ENCODE measurements at places on chromosomes 12 and 14. TPM values are rescaled to one million over a fixed set of nuclear protein-coding genes. Genes with fewer than 3 reads are reported as not detected.

- DNase-seq = no peak
Observed at GRCh38 chr12:1479645-1480044, 114.7 kb downstream of the FBXL14 start.

- DNase-seq = peak; percentile 54
Observed at GRCh38 chr12:6961695-6962284, 8.7 kb downstream of the PHB2 start.

DNA sequence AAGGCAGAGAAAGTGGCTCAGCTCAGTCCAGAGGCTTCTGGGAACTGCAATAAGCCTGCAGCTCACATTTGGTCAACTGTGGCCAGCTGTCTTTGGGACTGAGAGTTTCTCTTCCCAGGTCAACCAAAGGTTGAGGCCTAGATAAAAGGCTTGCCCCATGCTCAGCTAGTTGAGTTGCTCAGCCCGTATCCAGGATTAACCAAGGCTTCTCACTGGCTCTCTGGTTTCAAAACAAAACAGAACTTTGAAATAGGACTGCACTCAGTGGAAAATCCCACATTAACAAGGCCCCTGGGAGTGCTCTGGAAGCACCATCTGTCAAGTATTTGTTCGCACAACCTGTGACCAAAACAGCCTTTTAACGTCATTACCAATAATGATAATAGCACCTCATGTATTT lies 40.3 kb upstream of the NUAK1 start:
- DNase-seq = no peak

Gene GPR65
- total RNA-seq = 12.4 TPM

Gene PAH
- total RNA-seq = not detected

Gene SERPINA1
- 28.8 TPM for total RNA-seq

DNA sequence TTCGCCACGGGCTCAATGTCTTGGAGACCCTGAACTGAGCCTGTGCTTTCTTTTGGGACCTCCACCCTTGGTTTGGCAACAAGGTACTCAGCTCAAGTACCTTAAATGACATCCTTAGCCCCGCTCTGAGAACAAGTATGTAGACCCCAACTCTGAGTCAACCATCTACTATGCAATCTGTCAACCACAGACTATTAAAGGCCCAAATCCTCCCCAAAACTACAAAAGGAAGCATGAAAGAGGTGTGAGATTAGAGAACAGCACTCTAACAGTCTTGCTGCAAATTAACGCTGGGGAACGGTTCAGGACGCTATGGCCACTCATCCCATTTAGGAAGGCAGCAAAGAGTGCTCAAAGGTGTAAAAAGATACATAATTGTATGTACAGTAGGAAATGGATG lies 52.1 kb downstream of the CCDC88C start:
- DNase-seq = no peak

GRCh38 chr14:70601162-70601561 lies 707 bp upstream of the MED6 start:
- DNase-seq = no peak

DNA sequence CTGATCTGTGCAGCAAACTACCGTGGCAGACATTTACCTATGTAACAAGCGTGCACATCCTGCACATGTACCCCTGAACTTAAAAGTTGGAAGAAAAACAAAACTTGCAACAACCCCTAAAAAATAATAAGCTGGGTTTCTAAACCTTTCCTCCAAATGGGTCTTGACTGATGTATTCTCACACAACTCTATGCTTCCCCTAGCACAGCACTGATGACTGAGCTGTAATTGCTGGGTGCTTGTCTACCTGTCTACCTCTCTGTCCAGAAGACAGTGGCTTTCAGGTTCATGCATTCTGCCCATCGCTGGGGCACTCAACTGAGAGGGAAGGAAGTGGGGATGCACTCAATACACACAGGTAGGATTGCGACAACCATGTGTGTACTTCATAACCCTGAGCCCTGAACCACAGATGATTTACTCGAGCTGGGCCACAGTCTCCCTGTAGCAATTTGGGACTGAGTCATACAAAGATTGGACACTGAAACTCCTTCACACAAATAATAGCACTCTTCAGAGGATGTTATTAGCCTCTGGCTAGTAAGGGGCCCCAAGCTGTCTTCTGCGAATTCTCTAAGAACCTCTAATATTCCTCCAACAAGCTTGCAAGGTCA lies 44.8 kb upstream of the TMPO start:
- DNase-seq = no peak

GRCh38 chr12:11907625-11908024 lies 163.1 kb upstream of the BCL2L14 start:
- DNase-seq = no peak

DNA sequence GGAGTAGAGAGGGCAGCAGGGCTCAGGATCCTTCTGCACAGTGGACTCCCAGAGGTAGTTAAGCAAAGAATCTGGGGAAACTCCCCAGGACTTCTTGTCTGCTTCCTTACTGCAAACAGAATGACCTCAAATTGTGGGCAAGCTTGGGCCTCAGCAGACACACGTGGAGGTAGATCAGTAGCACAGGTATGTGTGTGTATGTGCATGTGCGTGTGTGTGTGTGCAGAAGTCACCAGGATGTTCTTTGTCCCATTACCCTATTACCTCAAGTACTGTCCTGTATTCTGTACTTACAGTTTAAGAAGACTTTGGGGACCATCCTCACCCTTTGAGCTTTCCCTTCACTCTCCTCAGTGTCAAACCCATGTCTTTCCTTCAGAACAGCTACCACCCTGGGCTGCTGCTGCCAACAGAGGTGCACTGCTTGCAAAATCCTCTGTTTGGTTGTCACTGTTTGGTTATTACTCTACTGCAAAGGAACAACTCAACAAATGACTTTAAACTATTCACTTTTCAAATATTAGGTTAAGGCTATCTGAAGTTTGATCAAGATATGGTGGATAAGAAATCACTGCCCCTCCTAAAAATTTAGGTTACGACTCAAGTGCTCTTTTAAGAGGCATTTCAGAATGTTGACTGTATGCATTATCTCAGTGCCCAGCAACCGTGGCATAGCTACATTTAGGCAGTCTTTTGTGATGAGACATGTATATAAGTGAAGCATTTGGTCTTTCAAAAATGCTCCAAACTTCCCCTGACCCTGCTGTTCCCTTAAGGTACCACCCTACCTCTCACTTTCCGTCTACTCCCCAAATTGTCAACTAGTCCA lies 78.2 kb upstream of the MBIP start:
- no peak for DNase-seq

Gene BLTP3B
- 18.0 TPM for total RNA-seq

- no peak for DNase-seq
Observed at GRCh38 chr12:42585841-42586216, 3.7 kb downstream of the PRICKLE1 start.

- peak; percentile 42 for DNase-seq
Observed at GRCh38 chr12:54394281-54394719, 9.8 kb upstream of the ZNF385A start.

GRCh38 chr12:107322063-107322462 lies 228.7 kb upstream of the CRY1 start:
- DNase-seq = peak; percentile 67

Gene ACSM4
- not detected for total RNA-seq

Gene C1R
- 1.6 TPM for total RNA-seq

DNA sequence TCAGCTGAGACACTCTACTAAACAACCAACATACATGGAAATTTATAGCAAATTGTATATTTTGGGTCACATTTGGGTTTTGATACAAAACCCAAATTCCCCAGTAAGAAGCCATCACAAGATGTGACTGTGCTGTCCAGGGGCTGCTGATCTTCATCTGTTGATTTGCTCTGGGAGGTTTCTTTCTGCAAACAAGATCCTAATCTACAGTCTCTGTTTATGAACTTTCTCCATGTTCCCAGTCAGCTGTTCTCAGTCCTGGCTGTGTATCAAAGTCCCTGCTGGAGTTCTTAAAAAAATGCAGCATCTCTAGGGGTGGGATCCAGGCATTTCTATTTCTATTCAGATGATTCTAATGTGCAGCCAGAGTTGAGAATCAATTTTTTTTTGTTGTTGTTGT lies 85.1 kb downstream of the ATP23 start:
- no peak for DNase-seq

DNA sequence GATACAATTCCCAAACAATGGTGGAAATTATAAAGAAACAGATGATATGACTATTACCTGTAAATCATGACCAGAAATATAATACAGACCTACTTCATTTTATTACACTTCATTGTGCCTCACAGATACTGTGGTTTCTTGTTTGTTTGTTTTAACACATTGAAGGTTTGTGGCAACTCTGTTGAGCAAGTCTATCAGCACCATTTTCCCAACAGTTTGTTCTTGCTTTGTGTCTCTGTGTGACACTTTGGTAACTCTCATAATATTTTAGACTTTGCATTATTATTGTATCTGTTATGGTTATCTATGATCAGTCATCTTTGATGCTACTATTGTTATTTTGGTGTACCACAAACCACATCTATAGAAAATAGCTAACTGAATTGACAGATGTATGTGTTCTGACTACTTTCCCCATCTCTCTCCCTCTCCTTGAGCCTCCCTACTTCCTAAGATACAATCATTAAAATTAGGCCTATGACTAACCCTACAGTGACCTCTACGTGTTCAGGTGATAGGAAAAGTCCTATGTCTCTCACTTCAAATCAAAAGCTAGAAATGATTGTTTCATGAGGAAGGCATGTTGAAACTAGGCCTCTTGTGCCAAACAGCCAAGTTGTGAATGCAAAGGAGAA lies 49.1 kb downstream of the FBXO33 start:
- no peak for DNase-seq

DNA sequence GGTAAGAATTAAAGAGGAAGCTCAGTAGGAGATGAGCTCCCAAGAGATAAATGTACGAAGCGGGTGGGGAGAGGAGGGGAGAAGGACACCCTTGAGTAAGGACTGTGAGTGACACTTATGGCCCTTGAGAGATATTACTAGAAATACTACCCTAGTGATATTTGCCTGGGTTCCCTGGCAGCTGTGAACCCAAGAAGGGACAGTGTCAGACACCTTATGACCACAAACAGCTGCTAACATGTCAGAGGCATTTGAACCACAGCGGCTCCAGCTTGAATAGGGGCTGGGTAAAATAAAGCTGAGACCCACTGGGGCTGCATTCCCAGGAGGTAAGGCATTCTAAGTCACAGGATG lies 19.6 kb upstream of the SLC6A12 start:
- no peak for DNase-seq

DNA sequence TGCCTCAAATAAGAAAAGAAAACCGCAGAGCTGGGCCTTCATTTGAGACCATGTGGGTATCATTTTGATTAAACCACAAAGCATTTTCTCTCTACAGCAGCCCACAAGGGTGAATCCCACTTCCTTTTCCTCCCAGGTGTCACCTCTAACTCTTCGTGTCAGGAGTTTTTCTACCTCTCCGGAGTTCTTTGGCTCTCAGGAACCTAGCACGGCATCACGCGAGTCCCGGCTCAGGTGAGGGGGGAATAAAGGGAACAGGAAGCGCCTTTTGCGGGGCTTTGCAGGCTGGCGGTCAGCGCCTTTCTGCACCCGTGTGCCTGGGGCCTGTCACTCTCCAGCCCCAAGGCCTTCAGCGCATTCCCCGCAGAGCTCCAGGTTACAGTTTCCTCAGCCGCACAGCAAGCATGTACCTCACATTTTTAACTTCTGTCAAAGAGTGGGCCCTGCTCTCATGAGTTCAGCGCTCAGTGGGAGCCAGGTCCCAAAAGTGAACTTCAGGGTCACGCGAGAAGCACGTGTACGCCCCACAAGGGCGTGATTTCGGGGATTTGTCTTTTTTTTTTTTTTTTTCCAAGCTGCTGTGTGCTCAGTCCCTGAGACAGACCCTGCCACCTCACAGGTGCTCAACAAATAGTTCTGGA lies 740 bp upstream of the PRPF40B start:
- DNase-seq = peak; percentile 52
